Stimulated activated CD4-positive, alpha-beta T cell treated with anti-CD3 and anti-CD28 coated beads, Interleukin-4, amount 100 ng/mL, for 1 hour (primary cell): ENCODE measurements at places on chromosomes 13 and 19.

DNA sequence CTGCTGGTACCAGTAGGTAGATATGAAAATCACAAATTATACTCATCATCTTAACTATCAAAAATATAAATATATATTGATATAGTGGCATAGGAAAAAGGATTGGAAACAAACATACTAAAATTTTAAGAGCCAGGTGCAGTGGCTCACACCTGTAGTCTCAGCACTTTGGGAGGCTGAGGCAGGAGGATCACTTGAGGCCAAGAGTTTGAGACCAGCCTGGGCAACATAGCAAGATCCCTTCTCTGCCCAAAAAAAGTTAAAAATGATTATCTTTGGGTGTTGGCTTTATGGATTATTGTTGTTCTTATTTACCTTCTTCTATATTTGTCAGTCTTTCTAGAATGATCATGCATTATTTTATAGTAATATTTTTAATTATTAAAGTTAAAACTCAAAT lies 53.4 kb downstream of the FLT1 start:
- no peak for DNase-seq

- no peak for DNase-seq
Measured at GRCh38 chr13:85864963-85865530, 65.8 kb upstream of the SLITRK6 start.

- peak; percentile 71 for DNase-seq
Measured at GRCh38 chr19:11496391-11497163, 9.1 kb downstream of the ZNF653 start.

DNA sequence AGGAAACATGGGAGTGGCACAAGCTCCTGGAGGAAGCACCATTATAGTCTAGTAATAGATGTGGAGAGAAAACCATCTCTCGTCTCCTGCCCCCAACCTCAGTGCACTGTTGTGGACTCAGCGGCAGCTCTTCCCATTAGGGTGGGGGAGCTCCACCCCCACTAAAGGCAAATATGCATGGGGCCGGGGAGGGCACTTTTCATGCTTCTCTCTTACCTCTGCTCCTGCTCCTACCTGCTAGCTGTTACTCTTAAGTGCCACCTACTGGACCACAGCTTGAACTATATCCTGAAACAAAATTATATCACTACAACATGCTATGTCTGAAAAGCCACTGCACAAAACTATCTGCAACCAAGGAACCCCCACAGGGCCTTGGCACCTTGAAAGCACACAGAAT lies 112.6 kb upstream of the DACH1 start:
- no peak for DNase-seq

DNA sequence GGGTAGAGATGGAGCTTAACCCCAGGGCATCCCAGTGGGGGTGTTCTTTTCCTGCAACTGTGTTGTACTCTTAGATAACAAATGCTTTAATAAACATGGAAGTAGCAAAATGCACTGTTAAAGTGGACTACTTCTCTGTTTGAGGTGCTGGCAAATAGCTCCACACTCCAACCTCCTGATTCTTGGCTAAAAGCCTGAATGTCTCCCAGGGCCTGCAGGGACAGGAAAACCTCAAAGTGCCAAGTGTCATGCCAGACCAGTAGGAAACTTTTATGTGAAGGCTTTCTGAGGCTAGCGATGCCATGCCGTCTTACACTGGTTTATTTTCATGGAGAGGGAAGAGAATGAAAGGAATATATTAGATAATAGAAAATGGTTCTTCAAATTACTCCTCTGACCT lies 6.8 kb downstream of the FREM2 start:
- no peak for DNase-seq

DNA sequence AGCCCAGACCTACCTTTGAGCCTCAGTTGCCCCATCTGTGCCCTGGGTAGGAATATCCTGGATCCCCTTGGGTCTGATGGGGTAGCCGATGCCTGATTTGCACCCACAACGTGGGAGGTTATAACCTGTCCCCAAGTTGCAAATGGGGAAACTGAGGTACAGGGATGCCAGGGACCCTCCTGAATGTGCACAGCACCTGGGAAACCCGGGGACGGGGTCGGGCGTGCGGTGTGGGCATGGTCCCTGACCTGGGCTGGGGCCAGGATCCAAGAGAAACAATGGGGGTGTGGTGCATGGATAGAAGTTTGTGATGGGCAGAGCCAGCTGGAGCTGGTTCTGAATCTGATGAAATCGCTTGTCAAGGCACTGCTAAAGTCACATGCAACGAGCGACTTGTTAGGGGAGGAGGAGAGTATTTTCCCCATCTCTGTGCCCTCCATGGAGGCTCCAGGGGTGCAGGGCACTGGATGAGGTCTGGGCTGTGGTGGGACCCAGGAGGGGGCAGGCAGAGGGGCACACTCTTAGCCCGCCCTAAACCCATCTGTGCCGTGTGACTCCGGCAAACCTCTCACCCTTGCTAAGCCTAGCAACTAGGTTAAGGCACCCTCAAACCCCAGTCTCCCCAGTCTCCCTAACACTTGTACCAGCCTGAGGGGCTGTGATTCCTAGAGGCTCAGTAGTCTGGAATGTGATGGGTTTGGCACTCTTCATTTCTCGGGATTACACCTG lies 749 bp downstream of the GDF15 start:
- DNase-seq, result no peak

GRCh38 chr19:39136225-39136940 lies 10.8 kb downstream of the PAK4 start:
- DNase-seq, result no peak

GRCh38 chr13:99129050-99129449 lies 71.6 kb upstream of the UBAC2 start:
- no peak for DNase-seq

GRCh38 chr13:83498045-83498444 lies 384.2 kb downstream of the SLITRK1 start:
- DNase-seq, result no peak

- DNase-seq, result no peak
Measured at GRCh38 chr13:43880926-43881325, 1.2 kb downstream of the LACC1 start.

- DNase-seq, result no peak
Measured at GRCh38 chr13:80444240-80445015, 103.5 kb upstream of the SPRY2 start.

- no peak for DNase-seq
Measured at GRCh38 chr19:54551950-54552912, 21.4 kb upstream of the LILRA2 start.

DNA sequence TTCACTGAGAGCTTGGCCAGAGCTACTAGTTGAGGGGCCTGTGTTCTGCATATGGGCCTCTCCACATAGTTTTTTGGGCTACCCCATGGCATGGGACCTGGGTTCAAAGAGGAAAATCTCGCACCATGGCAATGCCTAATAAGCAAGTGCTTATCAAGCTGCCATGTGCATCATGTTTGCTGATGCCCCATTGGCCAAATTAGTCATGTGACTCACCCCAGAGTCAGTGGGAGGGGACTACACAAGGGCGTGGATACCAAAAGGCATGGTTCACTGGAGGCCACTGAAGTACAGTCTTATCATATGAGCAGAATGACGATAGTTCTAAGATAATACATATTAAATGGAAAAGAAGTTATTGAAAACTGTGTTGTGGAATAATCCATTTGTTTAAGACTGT lies 214.8 kb downstream of the LMO7 start:
- no peak for DNase-seq

- DNase-seq, result no peak
Measured at GRCh38 chr13:49464621-49465325, 20.7 kb downstream of the SETDB2 start.

- no peak for DNase-seq
Measured at GRCh38 chr19:55592391-55593090, 6.8 kb downstream of the FIZ1 start.

GRCh38 chr13:35961002-35961401 lies 170.2 kb downstream of the DCLK1 start:
- DNase-seq, result no peak

GRCh38 chr19:6161271-6161850 lies 25.9 kb downstream of the ACSBG2 start:
- DNase-seq, result peak; percentile 29

DNA sequence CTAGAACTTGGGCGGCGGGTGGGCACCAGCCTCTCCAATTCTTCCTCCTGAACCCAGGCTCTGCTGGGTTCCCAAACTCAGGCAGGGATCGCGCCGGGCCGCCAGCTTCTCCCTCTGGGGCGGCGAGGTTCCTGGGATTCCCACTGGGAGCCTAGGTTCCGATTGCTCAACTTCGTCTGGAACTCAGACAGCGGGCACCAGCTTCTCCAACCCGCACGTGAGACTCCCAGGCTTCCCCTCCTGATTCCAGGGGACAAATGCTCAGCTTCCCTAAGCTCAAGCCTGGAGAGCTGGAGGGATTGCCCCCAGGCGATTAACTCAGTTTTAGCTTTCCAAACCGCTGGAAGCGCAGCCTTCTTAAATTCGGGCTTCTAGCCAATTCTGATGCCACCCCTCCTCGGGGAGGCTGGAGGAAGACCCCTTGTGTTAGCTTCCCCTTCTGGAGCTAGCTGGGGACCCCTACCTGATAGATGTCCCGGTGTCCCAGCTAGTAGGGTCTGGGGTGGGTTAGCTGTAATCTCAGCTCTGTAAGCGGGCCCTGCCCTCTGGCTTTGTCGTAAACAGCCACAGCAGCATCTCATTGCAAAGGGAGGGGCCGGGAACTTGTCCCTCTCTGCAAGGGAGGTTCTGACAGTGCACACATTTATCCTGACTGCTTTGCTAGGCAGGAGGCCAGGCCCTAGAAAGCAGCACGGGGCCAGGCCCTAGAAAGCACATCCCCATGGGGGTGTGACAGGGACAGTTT lies 671 bp downstream of the MCOLN1 start:
- DNase-seq, result no peak

- no peak for DNase-seq
Measured at GRCh38 chr13:103009051-103009840, 57.0 kb downstream of the SLC10A2 start.

- DNase-seq, result no peak
Measured at GRCh38 chr19:14416817-14417231, 2.3 kb downstream of the DDX39A start.

DNA sequence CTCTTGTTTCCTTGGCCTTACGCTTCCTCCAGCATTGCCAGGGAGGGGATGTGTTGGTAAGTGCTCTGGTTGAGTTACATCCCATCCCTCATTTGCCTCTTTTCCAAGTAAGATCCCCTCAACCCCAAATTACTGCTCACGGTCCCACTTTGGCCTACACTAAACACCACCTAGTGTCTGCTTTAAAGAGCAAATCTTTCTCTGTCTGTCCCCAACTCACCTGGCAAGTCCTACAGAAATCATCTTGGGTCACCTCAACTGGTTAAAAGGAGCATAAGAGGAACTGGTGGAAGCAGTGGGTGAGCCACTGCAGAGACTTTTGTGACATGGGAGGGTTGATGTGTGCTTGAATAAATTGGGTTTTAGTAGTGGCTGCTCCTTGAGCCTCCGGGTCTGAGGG lies 55.2 kb upstream of the SERPINE3 start:
- no peak for DNase-seq

- DNase-seq, result peak; percentile 24
Measured at GRCh38 chr19:44552324-44552723, 22.8 kb upstream of the CEACAM20 start.

DNA sequence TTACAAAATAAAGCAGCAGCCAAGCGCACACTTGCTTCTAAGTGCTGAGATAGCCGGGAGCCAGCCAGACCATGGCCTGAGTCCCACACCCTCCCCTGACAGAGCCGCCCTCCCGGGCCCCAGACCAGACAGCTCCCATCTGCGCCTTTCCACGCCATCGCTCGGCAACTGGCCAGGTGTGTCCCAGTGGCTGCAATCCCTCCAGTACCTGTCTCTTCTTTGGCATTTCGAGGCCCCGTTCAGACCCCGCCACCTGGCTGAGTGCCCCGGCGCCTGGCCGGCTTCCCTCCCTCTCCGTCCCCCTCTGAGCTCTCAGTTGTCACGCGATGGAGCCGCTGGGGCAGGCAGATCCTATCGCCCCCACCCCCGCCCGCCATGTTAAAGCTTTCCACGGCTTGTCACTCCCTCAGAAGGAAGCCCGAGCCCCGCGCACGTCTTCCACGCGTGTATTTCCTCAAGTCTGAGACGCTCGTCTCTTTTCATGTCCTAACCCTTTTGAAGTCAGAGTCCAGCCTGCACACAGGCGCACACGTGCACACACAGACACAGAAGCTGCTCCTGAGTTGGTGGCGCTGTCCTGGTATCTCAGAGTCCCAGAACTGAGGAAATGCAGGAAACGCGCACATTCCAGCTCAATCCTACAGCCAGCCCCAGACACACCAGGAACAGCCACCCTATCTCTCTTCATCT lies 7.9 kb downstream of the MLLT1 start:
- DNase-seq, result no peak

DNA sequence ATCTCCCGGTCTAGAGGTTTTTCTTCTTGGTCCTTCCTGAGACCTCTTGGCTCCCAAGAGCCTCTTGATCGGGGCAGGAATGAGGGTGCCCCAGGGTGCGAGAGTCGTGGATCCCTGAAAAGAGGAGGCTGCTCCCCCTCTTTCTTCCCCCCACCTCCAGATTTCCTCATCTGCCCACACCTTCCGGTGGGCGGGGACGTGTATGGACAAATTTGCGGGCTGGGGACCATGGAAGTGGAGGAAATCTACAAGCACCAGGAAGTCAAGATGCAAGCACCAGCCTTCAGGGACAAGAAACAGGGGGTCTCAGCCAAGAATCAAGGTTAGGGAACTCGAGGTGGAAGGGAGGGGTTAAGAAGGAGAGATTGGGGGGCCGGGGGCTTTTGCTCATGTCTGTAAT lies at the start of gene MCEMP1:
TSS of gene MCEMP1 (plus strand) at position 237 of the 400 bp plus-strand sequence. CDS start at position 268, 31 bp downstream.
- DNase-seq, result no peak

DNA sequence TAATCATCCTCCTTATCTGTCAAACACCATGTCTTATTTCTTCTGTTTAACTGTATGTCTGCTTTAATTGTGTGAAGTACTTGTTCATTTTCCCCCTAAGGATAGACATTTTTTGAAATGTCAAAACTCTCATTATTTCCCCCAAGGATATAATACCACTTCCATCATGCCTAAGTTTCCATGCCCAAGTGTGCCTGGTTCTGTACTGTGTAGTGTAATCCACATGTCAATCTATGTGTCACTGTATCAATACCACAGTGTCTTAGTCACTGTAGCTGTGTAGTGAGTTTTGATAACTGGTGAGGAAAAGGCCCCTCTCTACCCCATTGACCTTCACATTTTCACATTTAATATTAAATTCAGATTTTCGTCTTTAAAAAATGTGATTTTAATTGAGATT lies 1265.5 kb downstream of the PCDH9 start:
- no peak for DNase-seq

- no peak for DNase-seq
Measured at GRCh38 chr19:1856345-1856697, 7.1 kb downstream of the KLF16 start.
